Astrocyte of the spinal cord (primary cell): ENCODE measurements at places on chromosomes 2 and 18.
A peak's percentile ranks its signal among the peaks of the same experiment; 100 is the strongest.

DNA sequence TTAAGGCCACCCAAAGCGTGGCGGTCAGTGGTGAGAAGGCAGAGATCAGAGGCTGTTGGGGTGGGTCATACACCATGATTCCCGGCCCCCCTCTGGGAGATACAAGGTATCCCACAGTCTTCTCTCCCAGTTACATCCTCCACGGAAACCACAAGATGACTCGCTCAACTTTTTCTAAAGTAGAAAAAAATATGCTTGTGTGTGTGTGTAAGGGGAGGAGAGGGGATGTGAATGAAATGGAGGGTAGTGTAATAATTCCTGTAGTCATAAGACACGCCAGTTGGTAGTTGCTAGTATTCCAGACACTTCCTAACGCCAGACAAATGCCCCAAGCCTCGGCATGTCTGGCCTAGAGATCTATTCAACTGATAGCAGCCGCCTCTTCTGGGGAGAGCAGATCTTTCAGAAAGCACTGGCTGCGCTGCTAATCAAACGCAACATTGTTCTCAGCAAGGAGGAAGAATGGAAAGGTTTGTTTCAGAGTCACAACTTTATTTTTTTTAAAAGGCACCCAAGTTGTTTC, 143.5 kb downstream of the TGIF1 start:
- peak; percentile 95 for DNase-seq

DNA sequence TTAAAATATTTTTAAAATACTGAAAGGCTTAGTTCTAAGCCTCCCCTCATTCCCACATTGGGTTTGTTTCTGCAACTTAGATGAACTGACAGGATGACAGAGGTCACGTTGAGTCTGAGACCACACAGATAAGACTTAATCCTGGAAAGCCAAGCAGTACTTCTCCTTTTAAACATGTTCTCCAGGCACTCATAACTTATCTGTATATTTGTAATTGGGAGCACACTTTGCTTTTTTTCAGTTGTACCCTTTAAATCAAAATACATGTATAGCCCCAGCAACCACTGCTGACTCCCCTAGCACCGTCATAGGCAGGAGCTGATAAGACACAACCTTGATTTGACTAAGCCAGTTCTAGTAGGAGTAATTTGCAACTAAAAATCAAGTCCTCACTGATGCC, 394.8 kb downstream of the PID1 start:
- no peak for DNase-seq

- DNase-seq = no peak
Observed at GRCh38 chr2:68244456-68244855, 7.9 kb downstream of the PPP3R1 start.

GRCh38 chr2:11710632-11711353, 35.6 kb upstream of the LPIN1 start:
- DNase-seq = no peak

DNA sequence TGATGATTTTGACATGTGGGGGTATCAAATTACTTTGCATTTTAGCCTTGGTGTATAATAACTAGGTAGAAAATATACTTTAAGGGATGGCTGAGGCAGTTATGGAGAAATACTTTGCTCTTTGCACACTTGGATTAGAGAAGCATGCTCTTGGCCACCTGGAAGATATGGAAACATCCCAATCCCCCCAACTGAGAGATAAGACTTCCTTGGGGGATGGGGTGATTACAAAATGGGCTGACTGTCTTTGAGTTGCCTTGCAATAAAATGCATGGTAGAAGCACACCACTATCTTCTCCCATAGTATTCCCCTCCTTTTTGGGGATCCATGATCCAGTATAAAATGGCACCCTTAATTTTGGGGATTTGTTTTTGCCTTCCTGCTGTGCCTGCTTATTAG, 15.1 kb upstream of the FAM98A start:
- no peak for DNase-seq

DNA sequence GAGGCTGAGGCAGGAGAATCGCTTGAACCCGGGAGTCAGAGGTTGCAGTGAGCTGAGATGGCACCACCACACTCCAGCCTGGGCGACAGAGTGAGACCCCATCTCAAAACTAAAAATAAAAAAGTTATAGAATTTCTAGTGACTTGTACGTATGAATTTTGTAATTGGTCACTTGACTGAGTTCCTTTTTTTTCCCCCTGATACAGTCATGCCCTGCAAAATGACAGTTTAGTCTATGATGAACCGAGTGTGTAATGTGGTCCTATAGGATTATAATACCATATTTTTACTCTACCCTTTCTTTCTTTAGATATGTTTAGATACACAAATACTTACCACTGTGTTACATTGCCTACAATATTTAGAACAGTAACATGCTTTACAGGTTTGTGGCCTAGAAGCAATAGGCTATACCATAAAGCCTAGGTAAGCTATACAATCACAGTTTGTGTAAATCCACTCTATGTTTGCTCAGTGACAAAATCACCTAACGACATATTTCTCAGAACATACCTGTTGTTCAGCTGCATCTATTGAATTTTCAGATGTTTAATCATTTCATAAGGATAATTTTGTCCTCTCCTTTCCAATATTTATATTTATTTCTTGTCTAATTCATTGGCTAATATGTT, 25.4 kb downstream of the SOCS6 start:
- DNase-seq = no peak

DNA sequence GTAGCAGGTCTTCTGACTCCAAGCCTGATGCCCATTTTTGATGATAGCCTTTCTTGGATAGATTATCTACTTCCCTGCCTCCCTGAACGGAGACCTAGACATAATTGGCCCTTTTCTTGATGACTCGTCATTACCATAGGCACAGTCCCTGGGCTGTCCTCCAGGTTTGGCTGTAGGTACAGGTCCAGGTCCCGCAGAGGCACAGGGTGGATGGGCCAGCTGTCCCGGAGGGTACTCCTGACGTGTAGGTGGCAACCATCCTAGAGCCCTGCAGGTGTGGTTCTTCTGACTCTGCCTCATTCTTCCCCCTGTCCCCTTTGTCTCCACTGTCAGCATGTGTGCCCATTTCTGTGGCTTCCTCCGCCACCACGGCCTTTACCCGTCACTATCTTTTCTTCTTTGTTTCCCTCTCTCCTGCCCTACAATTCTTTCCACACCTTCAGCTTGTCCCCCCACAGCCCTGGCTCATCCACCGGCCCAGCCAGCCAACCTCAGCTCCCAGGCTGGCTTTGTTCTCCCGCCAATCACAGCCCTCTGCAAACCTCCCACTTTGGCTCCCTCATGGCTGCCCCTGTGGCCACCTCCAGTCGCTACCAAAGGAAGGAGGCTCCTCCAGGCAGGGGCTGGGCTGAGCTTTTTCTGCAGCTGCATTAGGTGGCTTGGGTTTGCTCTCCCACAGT, 102.8 kb downstream of the SMAD7 start:
- DNase-seq = no peak

- no peak for DNase-seq
Observed at GRCh38 chr2:205387350-205388055, 294.8 kb upstream of the NRP2 start.

DNA sequence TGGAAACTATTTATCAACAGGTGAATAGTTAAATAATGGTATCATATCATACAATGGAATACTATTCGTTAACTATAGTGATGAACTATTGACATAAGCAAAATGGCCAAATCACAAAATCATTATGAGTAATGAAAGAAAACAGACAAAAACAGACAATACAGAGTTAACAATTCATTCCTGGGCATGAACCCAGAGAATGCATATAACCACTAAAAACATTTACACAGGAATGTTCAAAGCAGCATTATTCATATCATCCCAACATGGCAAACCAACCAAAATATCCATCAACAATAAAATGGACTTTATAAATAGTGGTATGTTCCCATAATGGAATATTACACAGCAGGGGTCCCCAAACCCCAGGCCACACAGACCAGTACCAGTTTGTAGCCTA, 131.2 kb upstream of the CYP1B1 start:
- DNase-seq = peak; percentile 37
